ENCODE measurements at places on chromosomes 12 and 14.

- no peak for DNase-seq
Measured at GRCh38 chr12:59637692-59638070, 41.9 kb downstream of the SLC16A7 start.

GRCh38 chr14:103421556-103421955, 36.3 kb downstream of the MARK3 start:
- DNase-seq = no peak

DNA sequence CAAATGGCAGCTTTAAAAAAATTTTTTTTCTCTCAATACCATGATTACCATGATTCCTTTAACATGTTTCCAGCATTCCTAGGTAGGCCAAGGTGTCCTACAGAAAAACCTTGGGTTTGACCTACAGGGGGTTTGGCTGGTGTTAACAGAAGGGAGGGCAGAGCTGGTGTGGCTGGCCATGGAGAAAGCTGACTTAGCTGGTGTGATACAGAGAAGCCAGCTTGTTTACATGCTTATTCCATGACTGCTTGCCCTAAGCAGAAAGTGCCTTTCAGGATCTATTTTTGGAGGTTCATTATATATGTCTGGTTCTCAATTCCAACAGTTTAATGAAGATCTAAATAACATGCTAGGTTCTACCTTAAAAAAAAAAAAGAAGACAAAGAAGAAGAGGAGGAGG, 68.6 kb downstream of the EEA1 start:
- DNase-seq = no peak

DNA sequence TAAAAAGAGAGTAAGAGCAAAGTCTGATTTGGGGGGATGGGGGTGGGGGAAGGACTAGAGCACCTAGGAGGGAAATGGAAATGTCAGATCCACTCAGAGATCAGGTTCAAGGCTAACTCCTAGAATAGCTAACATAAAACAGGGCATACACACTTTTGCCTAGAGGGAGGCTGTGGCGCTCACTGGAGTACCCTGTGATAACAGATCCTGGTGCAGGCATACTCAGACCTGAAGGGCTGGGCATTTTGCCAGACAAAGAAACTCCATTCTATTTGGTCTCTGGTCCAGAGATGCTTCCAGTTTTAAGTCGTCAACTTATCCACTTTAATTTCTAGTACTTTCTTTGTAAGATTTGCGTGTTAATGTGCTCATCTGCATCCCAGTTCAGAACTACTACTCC, 5.8 kb downstream of the CTDSP2 start:
- no peak for DNase-seq

- no peak for DNase-seq
Measured at GRCh38 chr12:124557518-124558223, 9.7 kb downstream of the NCOR2 start.

GRCh38 chr14:103508521-103509329, 13.9 kb downstream of the CKB start:
- DNase-seq = no peak

- no peak for DNase-seq
Measured at GRCh38 chr14:65469903-65470302, 57.4 kb downstream of the FUT8 start.

- DNase-seq = no peak
Measured at GRCh38 chr12:116544656-116545055, 14.5 kb upstream of the MAP1LC3B2 start.

DNA sequence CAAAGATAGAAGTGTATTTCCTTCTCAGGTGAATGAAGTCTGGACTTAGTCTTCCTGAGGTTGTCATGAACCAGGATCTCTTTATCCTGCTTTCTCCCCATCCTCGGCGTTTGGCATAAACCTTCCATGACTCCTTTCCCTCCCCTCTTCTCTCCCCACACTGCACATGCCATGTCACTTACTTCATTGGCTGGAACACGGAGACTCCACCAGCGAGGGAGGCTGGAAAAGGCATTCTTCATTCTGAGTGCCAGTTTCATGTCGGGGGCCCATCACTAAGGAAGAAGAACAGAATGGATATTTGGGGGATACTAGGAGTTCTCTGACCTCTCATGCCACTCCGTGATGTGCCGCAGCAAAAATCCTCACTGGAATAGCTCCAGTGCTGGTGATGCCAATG, 105.6 kb downstream of the VCPKMT start:
- DNase-seq = no peak

DNA sequence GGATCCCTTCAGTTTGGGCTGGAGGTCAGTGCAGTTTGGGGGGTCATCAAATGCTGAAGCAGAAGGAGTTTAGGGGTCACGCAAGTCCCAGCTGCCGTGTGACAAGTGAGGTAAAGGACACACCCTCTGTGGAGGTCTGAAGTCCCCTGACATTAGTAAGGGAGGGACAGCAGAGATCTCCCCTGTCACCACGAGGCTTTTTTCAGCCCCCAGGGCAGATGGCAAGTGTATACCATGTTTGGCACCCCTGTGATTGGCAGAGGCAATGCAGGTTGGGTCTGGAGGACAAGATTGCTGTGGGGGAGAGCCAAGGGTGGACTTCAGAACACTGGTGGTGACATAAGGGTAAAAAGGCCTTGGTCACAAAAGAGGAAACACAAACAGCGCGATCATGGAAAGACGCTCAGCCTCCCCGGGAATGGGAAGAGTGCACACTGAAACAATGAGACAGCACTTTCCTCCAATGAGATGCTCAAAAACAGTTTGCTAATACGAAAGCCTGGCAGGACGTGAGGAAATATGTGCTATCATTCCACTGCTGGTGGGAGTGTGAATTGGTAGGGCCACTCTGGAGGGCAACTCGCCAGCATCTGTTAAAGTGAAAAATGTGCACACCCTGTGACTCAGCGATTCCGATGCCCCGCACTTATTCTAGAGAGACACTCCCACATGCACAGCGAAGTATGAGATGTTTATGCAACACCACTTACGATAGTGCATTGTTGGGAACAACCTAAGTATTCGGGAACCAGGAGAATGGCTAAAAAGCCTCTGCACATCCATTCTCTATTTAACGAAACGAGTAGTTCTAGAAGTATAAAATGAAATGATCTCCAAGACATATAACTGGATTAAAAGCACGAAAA, 14.4 kb upstream of the CD27 start:
- DNase-seq = no peak

DNA sequence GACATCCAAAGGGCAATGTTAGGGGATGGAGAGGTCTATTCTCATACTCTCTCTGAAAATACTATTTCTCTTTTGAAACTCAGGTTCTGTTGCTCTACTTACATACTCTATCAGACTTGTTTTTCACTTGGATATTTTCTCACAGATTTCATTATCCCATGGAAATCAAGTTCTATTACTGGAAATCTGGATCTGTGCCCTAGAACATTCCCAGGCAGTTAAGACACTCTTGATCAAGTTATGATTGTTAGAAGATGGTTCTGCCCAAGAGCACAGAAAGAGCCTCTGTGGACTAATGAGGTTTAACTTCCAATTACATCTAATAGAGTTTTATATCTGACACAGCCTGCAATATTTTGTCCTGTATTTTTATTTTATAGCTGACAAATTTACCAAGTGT, 591.0 kb upstream of the ATP2B1 start:
- no peak for DNase-seq

DNA sequence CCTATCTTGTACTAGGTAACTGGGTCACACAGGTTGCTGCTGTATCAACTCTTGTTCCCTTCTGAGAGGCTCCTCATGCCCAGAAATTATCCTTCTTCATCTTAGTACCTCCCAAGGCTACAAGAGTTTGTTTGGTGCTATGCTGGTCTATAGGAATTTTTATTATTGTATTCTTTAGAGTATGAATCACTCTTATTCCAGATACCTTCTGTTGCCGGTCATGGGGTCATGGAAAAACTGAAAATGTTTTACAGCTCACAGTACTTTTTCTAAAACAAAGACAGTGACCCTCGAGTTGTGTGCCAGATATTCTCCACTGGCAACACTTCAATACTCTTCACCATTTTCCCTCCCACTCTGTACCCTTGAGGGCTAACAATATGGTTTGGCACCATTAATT, 1598.0 kb upstream of the TMEM132C start:
- DNase-seq = no peak

- no peak for DNase-seq
Measured at GRCh38 chr12:39620659-39621658, 1.4 kb upstream of the ABCD2 start.

- no peak for DNase-seq
Measured at GRCh38 chr14:63964113-63964512, 111.3 kb downstream of the SYNE2 start.

GRCh38 chr14:84751745-84752144, 778.2 kb upstream of the FLRT2 start:
- no peak for DNase-seq
